Naive thymus-derived CD4-positive, alpha-beta T cell (primary cell): ENCODE measurements at places on chromosomes 5 and 9. TPM values are rescaled to one million over a fixed set of nuclear protein-coding genes. Genes with fewer than 3 reads are reported as not detected.

The NUTM2G gene
- 0.29 TPM for polyA plus RNA-seq

The CYSRT1 gene
- polyA plus RNA-seq, result 0.52 TPM

The FXN gene
- polyA plus RNA-seq, result 84.7 TPM

The DMRT2 gene
- polyA plus RNA-seq, result not detected

The CBY3 gene
- polyA plus RNA-seq, result 1.4 TPM

The C5orf58 gene
- 1.6 TPM for polyA plus RNA-seq

The GEMIN5 gene
- 21.2 TPM for polyA plus RNA-seq

The VLDLR gene
- polyA plus RNA-seq, result not detected

The SH3RF2 gene
- polyA plus RNA-seq, result not detected

The RGMB gene
- 5.3 TPM for polyA plus RNA-seq

The PCDHGB1 gene
- polyA plus RNA-seq, result not detected
